ENCODE measurements at places on chromosomes 7 and 10.
A peak's percentile ranks its signal among the peaks of the same experiment; 100 is the strongest.

GRCh38 chr10:121154310-121154709, 303.1 kb downstream of the WDR11 start:
- DNase-seq, result no peak

- DNase-seq, result no peak
Measured at GRCh38 chr10:91969297-91969696, 45.7 kb downstream of the BTAF1 start.

- DNase-seq, result peak; percentile 4
Measured at GRCh38 chr10:29140151-29140550, 148.7 kb upstream of the LYZL1 start.

GRCh38 chr10:84478151-84478550, 149.8 kb downstream of the CCSER2 start:
- DNase-seq, result no peak

- no peak for DNase-seq
Measured at GRCh38 chr10:85621562-85621961, 745.0 kb downstream of the GRID1 start.

DNA sequence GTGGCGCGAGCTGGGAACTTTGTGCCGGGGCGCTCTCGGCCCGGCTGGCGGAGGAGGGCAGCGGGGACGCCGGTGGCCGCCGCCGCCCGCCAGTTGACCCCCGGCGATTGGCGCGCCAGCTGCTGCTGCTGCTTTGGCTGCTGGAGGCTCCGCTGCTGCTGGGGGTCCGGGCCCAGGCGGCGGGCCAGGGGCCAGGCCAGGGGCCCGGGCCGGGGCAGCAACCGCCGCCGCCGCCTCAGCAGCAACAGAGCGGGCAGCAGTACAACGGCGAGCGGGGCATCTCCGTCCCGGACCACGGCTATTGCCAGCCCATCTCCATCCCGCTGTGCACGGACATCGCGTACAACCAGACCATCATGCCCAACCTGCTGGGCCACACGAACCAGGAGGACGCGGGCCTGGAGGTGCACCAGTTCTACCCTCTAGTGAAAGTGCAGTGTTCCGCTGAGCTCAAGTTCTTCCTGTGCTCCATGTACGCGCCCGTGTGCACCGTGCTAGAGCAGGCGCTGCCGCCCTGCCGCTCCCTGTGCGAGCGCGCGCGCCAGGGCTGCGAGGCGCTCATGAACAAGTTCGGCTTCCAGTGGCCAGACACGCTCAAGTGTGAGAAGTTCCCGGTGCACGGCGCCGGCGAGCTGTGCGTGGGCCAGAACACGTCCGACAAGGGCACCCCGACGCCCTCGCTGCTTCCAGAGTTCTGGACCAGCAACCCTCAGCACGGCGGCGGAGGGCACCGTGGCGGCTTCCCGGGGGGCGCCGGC, 870 bp downstream of the FZD1 start:
- no peak for DNase-seq

DNA sequence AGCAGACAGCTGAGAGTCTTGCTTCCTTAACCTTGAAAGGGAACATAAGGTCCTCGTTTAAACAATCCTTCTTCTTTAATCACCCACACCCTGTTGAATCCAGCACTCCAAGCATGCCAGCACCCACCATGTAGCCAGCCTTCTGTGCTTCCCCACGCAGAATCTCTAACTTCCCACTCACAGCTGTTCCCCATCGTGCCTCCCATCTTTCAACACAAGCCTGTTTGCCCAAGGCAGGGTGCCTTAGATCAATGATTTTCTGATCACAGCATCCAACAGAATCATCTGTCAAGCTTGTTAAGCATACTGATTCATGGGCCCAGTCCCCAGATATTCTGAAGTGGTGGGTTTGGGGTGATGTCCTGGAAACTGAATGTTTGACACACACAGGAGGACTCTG, 530.8 kb downstream of the SH2D4B start:
- DNase-seq, result no peak

GRCh38 chr7:125122173-125122572, 192.5 kb upstream of the POT1 start:
- no peak for DNase-seq

DNA sequence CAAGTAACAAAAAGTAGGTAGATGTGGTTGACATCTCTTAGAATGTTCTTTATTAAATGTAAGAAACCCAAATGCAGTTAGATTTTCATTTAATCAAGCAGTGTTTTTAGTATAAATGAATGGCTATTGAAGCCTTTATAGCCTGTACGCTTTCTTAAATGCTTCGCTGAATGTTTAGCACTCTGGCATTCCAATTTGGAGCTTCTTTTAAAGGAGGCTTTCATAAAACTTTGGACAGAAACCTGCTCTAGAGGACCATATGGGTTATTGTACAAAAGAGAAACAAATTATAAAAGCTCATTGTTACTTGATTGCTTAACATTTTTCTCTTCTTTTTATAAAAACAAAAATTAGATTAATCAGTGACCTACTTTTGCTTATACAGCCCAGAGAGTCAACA, 59.5 kb downstream of the KCND2 start:
- DNase-seq, result no peak

GRCh38 chr7:155871211-155871610, 58.9 kb upstream of the SHH start:
- no peak for DNase-seq

- DNase-seq, result no peak
Measured at GRCh38 chr7:136228171-136228570, 251.0 kb upstream of the MTPN start.

DNA sequence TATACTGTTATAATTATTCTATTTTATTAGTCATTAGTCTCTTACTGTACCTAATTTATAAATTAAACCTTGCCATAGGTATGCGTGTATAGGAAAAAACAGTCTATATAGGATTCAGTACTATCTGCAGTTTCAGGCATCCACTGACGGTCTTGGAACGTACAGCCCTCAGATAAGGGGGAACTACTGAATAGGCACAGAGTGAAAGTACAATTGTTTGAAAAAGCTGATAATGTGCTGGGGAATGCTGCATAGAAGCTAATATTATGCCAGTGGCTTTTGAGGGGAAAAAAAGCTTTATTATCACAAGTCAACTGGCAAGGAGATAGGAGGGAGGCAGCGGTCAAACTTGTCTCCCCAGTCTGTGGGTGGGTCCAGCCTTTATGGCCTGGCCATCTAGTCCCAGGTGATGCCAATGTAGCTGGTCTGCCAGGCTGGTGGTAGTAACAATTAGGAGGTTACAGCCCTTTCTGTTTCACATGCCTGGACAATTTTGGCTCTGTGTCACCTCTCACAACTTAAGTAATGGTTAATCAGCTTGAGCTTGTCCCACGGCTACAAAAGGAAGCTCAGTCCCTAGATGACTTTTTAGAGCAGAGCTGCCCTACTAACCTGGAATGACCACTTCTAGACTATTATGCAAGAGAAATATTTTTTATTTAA, 8.3 kb upstream of the FMC1 start:
- DNase-seq, result no peak

DNA sequence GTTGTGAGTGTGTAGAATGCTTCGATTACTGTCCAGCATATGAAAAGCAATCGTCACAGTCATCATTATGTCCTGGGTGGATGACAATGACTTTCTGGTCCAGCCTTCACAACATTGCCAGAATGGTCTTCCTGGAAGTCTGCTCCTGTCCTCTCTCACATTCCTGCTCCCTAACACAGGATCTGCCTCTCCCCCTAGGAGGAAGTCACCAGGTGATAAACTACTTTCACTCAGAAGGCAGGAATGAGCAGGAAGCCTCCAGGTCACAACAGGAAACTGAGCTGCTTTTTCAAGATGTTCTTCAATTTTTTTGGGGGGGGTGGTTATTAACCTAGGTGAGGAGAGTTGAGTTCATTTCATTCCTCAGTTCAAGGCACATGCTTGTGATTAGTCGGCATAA, 13.6 kb upstream of the GPNMB start:
- DNase-seq, result no peak

GRCh38 chr7:51023547-51023946, 240.9 kb upstream of the GRB10 start:
- DNase-seq, result no peak

DNA sequence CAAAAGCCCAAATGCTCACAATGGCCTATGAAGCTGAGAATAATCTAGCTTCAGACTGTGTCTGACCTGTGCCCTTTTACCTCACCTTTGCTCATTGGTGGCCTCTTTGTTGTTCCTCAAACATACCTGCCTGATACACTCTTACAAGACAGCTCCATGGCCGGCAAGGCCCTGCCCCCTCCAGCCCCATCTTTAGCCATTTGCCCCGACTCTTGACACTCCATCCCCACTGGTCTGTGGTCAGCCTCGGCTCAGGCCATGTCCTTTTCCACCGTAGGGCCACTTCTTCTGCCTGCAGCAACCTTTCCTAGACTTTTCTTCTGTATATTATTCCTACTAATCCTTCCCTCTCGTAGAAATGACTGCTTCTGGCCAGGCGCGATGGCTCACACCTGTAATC, 265.2 kb downstream of the RPS24 start:
- no peak for DNase-seq

- no peak for DNase-seq
Measured at GRCh38 chr10:35607475-35608327, 2.6 kb downstream of the GJD4 start.

DNA sequence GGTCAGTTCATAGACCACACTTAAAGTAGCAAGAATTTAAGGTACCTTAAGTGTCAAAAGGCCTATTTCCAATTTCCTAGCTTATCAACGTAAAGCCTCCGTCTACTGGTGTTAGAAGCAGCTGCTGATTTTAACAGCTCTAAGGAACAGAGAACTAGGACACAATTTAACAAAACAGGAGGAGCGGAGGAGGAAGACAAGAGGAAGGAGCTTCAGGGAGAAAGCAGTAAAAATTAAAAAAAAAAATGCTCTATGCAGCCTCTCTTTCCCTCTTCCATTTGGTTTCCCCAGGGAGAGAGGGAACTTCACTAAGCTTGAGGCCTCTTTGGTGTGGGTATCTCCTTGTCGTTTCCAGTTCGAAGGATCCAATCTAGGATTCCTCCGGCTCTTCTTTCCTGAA, 22.7 kb downstream of the ARHGAP21 start:
- DNase-seq, result no peak

DNA sequence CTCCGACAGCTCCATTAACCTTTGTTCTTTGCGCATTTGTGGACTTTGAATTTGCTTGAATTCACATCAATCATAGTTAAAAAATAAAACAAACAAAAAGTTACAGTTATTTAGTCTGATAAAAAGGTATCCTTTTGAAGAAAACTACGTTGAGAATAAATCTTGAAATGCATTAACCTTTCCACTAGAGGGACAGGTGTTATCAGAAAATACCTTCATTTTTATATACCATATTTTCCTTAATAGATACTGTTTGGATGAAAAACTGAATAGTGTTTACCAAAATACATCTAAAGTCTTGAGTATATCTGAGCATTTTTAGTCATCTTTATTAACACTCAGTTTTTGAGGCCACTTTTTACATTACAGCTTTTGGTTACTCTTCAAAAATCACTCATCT, 371.9 kb downstream of the ZWINT start:
- no peak for DNase-seq

GRCh38 chr10:132559538-132559937, 22.0 kb downstream of the INPP5A start:
- DNase-seq, result no peak

DNA sequence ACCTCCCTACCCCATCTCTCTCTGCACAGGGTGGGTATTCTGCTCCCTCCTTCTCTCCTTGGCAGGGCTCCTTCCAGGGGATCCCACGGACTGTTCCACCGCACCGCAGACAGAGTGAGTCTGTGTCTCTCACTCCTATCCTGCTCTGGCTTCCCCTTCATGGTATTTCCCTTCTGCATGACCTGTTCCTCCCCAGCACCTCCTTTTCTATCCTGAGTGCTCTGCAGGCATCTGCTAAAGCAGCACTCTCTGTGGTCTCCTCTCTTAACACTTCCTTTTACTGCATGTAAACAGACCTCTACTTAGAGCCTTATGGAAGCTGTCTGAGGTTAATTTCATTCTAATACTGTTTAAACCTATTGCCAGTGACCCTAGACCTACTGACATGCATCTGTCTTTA, 171.5 kb downstream of the CCSER2 start:
- DNase-seq, result no peak

DNA sequence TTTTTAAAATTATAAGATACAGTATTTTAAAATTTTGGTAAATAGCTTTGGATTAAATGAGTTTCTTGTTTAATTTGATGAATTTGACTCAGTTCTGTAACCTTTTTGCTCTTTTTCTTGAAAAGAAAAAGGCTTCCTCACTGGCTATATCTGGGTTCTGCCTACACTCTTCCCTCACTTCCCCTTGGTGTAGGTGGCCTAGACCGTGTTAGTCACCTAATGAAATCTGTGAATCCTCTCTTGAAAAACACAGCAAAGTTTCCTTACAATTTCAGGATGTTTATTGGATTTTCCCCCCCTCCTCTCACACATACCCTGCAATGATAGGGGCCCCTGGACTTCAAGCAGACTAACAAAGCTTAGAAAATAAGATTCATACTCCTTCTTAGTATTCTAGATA, 231.6 kb downstream of the ADK start:
- no peak for DNase-seq

- DNase-seq, result no peak
Measured at GRCh38 chr10:46539596-46540411, 16.7 kb downstream of the GPRIN2 start.

GRCh38 chr7:99383791-99384370, 9.4 kb downstream of the ARPC1B start:
- no peak for DNase-seq

DNA sequence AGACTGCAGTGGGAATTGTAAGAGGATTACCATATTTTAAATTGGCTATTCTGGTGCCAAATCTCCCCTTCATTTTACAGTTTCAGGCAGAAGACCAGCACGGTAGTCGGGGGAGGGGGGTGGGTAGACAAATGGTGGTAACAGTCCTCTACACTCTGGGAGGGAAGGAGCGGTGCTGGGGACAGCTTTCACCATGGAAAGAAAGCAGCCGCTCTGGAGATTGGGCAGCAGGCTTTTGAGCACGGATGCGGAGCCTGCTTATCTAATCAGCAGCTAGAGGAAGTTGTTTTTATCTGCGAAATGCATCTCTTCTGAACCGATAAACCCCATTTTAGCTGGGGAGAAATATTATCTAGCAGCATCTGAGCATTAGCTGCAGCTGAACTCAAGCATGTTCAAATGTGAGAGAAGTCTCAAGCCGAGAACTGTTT, 28.7 kb downstream of the IKZF1 start:
- no peak for DNase-seq

GRCh38 chr10:75542906-75543305, 111.5 kb downstream of the LRMDA start:
- DNase-seq, result no peak

All from hippocampal formation (tissue), 2 donors.